ENCODE measurements at places on chromosomes 12 and 14. TPM values are rescaled to one million over a fixed set of nuclear protein-coding genes. Genes with fewer than 3 reads are reported as not detected.

DNA sequence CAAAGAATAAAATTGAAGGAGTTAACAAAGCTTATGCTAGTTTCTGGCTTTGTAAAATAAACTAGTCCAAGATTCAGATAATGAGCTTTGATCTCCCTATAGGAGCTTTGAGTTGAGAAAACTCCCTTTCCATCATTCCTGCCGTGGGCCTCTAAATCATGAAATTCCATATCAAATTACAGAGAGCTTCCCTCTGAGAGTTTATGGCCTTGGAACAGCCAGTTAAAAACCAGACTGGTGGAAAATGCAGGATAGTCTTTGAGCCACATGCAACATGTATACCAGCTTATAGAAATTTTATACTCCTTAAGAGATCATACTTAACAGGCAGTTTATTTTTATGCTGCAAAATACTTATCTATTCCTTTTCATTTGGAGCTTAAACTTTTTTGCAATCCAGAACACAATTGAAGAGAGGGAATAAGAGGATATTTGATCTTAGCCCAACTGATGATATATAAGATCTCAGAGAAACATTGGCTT, 175.8 kb upstream of the ATP2B1 start:
- DNase-seq: no peak

GRCh38 chr14:69149461-69150244, 3.3 kb downstream of the DCAF5 start:
- no peak for DNase-seq

DNA sequence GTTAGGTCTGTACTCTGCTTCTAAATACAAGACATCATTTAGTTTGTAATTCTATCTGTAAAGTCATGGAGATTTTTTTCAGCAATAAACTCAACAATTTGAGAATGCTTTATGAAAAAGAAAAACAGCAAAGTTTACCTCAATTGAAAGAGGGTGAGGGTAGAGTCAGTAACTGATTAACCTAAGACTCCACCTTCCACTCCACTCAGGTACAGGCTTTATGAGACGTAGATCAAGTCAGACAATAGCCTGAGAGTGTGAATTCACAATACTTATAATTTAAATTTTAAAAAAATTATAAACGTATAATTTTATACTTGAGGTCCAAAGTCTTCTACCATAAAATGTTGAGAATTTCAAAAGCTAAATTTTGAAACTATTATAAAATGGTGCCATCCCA, 45.9 kb downstream of the BCL2L14 start:
- DNase-seq: no peak

The KRT7 gene
- 0.69 TPM for total RNA-seq

The EPYC gene
- total RNA-seq: not detected
